ENCODE measurements at places on chromosomes 7 and 10. TPM values are rescaled to one million over a fixed set of nuclear protein-coding genes. Genes with fewer than 3 reads are reported as not detected.

DNA sequence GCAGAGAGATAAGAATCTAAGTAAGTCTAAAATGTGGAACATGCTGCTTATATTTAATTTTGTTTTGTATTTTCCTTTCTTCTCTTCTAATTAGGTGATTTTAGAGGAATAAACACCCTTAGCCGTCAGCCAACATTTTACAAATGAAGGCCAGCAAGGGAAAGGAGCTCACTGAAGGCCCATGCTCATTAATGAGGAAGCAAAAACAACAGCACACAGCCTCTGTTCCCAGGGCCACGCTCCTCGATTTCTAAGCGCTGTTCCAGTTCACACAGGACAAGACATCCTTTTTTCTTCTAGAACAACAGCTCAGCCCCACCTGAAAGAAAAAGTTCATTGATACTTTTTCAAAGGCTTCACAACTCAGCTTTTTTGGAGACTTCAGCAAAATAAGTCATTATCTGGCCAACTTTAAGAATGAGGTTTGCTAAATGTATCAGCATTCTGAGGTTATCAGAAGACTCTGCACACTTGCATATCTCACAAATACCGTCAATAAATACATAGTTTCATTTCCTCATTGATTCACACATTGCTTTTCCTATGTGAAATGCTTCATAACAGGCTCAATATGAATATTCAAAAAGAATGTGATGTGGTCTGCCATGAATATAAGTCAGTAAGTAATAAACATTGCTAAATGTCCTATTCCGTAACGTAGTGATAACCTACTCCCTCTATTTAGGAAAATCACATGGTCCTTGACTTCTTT, 34.8 kb upstream of the SFMBT2 start:
- DNase-seq: no peak

Gene MNX1
- total RNA-seq: not detected

DNA sequence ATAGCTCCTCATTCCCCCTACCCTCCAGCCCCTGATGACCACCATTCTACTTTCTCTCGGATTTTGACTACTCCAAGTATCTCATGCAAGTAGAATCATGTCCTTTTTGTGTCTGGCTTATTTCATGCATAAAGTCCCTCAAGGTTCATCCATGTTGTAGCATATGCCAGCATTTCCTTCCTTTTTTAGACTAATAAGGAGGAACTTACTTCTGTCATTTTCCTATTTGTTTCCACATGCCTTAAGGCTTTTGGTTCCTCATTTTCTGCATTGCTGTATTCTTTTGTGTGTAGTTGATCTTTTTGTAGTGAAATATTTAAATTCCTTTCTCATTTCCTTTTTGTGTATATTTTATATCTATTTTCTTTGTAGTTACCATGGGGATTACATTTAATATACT, 376.9 kb downstream of the CALN1 start:
- no peak for DNase-seq

- DNase-seq: no peak
Measured at GRCh38 chr7:157788573-157788972, 451.8 kb downstream of the DNAJB6 start.

- no peak for DNase-seq
Measured at GRCh38 chr10:51109801-51110533, 35.7 kb downstream of the PRKG1 start.

Gene OGDHL
- 9.6 TPM for total RNA-seq

DNA sequence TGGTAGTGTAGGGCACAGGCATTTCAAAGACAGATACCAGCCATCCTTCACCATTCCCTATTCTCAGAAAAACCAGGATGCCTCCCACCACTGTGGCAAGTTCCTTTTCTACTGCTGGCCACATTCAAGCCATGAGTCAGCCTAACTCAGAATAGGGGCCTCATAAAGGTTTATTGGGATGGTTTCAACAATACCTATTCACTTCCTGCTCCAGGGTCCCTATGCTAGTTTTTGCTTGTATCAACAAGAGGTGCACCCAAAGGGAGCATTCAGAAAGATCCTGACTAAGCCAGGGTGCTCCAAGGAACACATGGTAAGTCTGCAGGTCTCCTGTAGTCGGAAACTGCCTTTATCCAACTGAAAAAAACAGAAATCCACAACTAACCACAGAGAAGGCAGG, 76.9 kb upstream of the EGR2 start:
- no peak for DNase-seq

- no peak for DNase-seq
Measured at GRCh38 chr7:29019896-29020295, 61.8 kb upstream of the TRIL start.

DNA sequence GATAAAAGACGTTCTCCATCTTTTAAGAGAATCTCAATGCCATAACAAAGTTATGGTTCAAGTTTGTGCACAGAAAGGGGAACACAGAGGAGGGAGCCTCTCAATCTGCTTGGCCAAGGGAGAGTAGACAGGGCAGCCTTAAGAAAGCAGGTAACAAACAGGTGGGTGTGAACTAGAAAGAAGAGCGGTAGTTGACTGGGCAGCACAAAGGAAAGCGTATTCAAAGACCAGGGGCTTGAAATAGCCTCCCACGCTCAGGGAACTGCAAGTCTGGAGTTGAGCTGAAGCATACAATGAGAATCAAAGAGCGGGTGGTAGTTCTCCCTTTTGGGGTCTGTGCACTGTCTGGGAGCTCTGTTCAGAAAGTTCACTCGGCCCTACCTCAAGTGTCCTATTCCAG, 18.9 kb upstream of the MACC1 start:
- DNase-seq: no peak

DNA sequence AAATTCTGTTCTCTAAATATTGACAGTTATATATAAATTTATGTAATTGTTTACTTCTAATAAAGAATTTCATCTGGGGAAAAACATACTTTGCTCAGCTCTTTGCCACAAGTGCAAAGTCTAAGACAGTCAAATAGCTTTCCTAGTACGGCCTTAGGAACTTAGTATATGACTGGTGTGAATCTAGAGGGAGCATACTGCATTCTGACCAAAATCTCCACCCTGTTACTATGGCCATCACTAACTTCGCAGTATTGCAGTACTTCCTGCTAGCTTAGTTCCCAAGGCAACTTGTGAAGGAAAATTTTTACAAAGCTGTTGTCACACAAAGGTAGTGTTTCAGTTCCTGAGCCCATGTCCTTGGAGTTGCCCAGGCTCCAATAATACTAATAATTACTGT, 181.5 kb downstream of the CFTR start:
- DNase-seq: no peak

GRCh38 chr10:128843972-128844371, 623.1 kb upstream of the MGMT start:
- no peak for DNase-seq

DNA sequence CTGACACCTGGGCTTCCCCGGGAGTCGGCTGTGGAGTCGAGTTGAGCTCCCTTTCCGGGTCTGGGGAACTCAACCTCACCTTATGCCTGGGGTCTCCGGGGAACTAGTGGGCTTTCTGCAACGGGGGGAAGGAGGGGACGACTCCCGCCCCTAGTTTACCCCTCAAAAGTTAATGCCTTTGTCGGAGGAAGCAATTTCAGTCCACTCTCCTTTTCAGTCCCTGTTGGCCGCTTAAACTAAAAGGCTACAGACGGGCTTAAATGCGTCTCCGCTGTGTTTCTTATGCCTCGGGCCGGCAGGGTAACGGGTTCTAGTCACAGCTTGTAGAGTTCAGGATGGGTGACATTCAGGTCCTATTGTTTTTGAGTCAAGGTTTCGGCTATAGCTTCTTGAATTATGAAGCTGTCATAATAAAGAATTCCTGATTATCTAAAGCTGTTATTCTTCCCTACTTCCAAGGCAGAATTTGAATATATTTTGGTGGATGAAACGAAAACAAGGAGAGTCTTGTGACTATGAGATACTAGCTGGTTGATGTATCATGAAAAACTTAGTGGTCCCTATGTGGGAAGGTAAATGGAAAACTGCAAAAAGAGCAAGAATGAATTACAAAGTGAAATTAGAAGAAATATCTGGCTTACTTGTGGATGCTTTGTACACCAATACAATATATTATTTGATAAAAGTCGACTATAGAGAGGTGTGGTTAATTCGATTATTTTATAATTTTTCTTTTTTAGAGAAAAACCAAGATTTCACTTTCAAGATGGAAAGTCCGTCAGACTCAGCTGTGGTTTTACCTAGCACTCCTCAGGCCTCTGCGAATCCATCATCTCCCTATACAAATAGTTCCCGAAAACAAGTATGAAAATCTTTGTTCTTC, 495 bp downstream of the SFR1 start:
- no peak for DNase-seq

Gene ARHGAP22
- 2.5 TPM for total RNA-seq

GRCh38 chr10:73956476-73957359, 41.2 kb upstream of the VCL start:
- DNase-seq: no peak

Gene POM121L12
- not detected for total RNA-seq

GRCh38 chr10:88392222-88392621, 190.9 kb downstream of the RNLS start:
- no peak for DNase-seq

- peak; percentile 39 for DNase-seq
Measured at GRCh38 chr10:11255796-11256444, 238.2 kb downstream of the CELF2 start.

DNA sequence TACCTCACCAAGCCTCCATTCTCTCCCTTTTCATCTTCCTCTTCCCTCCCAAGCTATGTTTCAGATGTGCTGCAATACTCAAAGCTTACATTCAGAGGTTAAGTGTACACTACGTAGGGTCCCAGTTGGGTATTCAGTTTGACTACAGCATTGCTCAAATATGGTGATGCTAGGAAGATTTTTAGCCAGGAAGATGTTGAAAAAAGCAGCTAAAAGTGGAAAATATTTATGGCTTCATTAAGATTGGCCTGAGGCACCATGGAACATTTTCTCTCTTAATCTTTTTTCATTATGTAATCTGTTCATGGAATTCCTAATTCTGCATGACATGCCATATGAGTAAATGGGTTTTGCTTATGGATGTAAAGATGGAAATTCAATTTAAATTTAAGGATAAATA, 72.0 kb upstream of the ABCB5 start:
- DNase-seq: no peak

Gene PLXDC2
- total RNA-seq: 16.9 TPM

DNA sequence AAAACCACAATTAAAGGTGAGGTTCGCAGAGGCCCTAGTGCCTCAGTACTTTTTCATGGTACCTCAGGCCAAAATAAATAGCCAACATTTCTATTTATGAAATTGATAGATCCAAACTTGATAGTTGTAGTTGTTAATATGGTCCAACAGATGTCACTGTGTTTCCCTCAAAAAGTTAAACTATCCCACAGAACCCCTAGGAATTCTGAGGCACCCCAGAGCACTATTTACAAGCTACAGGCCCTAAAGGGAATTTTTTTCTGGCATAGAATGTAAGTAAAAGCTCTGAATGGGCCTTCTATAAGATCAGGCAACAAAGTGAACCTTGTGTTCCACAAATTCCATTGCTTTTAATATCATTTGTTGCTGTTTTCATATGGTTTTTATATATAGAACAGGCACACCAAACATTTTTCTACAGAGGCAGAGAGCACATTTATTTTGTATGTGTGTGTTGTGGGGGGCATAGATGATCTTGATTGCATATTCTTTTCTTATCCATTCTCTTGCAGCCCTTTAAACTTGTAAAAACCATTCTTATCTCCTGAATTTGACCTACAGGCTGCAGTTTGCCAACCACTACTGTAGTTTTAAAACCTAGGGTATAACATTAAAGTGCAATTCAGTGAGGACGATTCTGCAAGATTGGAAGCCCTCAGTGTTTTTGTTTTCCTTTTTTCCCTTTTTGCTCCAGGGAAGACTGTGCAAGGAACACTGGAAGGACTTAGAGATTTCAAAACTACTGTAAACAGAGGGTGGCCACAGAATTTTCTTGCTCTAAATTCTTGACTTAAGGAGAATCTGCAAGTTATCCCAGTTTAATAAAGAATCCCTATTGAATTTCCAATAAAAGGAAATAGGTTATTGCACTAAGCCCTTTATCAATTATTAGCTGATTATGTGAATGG, 3.5 kb upstream of the ARL4A start:
- no peak for DNase-seq

Gene SUGCT
- 5.8 TPM for total RNA-seq

DNA sequence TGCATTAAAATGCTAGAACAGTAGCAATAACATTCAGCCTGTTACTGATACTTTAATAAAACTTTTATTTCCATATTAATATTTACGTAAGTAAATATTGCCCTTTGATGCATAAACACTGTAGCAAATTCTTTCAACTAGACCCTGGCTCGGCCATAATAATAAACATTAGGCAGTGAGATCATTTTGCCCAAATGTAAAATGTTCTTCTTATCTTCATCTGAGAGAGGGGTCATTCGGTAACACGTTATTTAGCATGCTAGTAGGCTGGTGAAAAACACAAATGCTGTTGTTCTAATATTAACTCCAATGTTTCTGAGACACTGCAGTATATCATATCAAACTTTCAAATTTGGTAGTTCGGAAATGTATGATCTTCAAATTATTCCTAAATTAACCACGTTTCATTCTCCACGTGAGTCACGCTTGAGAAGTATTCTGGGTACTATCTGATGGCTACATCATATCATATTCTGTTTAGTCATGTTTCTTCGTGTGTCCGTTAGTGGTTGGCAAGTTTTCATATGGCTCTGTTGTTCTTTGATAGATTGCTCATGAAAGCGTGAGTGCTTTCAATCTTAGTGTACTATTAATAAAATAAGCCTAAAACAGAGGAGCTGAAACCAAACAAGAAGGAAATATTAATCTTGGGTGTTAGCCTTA, 145.8 kb downstream of the NSUN6 start:
- DNase-seq: no peak

DNA sequence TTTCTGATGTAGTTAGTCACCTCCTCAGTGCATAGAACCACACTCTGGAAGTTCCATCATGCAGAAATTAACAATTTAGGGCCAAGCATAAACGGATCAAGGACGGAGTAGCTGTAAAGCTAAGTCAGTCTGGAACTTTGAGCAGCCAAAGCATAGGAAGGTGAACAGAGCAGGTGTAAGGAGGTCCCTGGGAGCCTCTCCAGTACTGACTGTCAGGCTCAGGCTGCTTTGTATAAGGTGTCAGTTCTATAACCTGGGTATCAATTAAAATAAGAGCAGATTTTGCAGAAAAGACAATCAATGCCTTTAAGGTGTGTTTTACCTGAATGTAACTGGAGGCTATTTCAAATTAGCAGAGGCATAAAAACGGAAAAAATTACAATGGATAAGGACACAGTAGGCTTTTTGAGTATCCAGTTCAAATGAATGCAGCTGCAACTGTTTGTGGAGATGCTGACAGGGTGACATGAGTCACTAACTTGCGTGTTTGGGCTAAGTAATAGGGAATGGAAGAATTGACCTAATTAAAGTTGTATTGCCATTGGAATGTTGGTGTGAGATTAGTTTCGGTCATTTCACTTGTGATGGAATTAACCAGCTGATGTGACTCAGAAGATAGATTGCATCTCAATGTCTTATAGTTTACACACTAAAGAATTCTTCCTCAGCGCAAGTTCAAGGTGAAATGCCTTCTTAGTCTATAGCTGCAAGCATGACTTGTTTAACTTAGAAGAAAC, 417.9 kb upstream of the CNTNAP2 start:
- DNase-seq: no peak

DNA sequence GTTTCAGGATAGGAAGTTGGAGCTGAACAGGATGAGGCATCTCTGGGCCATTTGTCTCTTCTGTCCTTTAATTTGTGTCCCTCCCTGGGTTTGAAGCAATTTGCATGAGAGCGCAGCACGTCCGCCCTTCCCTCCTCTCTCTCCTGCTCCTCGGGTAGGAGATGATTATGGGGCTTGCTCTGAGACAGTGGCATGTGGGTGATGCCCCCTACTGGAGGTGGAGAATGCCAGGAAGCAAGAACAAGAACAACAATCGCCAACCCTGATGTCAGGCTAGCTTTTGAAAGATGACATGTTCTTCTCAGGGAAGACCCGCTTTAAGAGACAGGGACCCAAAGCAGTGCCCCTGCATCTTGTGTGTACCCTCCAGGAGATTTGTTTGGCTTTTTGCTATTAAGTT, 63.9 kb upstream of the LOXL4 start:
- no peak for DNase-seq
